ENCODE measurements at places on chromosomes 7 and 10. TPM values are rescaled to one million over a fixed set of nuclear protein-coding genes. Genes with fewer than 3 reads are reported as not detected.

DNA sequence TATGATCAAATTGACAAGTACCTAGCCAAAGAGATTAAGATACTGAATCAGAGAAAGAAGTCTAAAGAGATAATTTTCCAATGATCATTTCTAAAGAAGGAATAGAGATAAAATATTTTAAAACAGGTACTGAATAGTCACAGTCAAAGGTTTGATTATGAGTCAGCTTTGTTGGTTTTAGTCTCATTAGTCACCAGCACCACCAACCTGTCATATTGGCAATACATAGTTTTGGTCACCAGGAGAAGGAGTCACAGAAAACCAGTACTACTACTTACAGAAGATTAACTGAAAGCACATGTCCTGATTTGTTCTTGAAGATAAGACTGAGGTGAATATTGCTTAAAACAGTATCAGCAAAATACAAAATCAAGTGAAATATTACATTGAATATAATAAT, 34.6 kb downstream of the ZEB1 start:
- H3K36me3 ChIP-seq, result no peaks in the 10 kb centered on the region
- DNase-seq, result no peak
- H3K27me3 ChIP-seq, result no peaks in the 10 kb centered on the region
- peaks cover 77% of the 10 kb centered on the region for H3K4me1 ChIP-seq

DNA sequence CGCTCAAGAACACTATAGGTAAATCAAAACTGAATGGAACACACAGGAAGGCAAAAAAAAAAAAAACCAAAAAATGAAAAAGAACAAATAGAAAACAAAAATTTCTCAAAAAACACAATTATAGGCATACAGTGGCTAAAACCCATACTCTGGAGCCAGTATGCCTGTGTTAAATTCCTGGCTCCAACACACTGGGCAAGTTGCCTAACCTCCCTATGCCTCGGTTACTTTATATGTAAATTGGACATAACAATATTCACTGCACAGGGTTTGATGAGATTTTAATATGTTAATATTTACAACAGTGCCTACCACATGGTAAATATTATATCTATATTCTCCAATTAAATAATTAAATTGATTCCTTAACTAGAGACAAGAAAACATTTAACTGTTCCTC, 217.1 kb downstream of the HTR7 start:
- DNase-seq, result no peak
- H3K4me1 ChIP-seq, result peaks cover 63% of the 10 kb centered on the region
- H3K36me3 ChIP-seq, result no peaks in the 10 kb centered on the region
- peak overlapping the region; percentile 67 for H3K27ac ChIP-seq
- no peaks in the 10 kb centered on the region for H3K27me3 ChIP-seq
- no peak overlapping the region for H3K4me3 ChIP-seq

- no peaks in the 10 kb centered on the region for H3K36me3 ChIP-seq
- DNase-seq, result no peak
- H3K27ac ChIP-seq, result no peak overlapping the region
- H3K4me1 ChIP-seq, result no peaks in the 10 kb centered on the region
These were observed 106.8 kb downstream of the POLL start for GRCh38 chr10:101481256-101481655.

- DNase-seq, result no peak
- H3K4me1 ChIP-seq, result peaks cover 4% of the 10 kb centered on the region
- H3K27me3 ChIP-seq, result no peaks in the 10 kb centered on the region
- H3K36me3 ChIP-seq, result peaks cover 31% of the 10 kb centered on the region
These were observed 107.3 kb downstream of the GALNT11 start for GRCh38 chr7:152132812-152133211.

Gene DOCK4
- 22.3 TPM for total RNA-seq
